ENCODE measurements at places on chromosomes 1 and 21.

DNA sequence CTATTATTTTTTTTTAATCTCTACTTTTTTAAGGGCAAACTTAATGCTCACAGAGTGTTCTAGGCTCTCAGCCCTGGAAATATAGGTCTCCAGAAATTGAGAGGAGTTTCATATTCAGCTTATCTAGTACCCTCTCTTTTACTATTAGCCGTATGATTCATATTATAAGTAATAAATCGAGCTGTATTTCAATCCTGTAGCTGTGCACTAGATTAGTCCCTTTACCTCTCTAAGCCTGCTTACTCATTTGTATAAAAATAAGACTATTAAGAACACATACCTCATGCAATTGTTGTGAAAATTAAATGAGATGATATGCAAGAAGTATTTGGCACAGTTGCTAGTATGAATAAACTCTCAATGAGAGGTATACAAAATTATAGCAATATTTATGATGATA, 128.2 kb upstream of the HOOK1 start:
- DNase-seq: no peak

- peak; percentile 81 for DNase-seq
Observed at GRCh38 chr1:39933956-39934941, 20.7 kb upstream of the MFSD2A start.

- DNase-seq: no peak
Observed at GRCh38 chr21:38993561-38993960, 187.8 kb downstream of the ETS2 start.

DNA sequence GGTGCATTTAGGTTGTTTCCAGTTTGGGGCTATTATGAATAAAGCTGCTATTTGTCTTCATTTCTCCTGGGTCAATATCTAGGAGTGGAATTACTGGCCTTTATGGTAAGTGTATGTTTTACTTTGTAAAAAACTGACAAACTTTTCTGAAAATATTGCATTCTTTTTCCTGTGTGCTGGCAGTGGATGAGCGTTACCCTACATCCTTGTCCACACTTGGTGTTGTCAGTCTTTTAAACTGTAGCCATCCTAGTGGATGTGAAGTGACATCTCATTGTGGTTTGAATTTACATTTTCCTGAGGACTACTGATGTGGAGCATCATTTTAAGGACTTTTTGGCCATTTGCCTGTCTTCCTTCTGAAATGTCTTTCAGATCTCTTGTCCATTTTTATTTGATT, 35.9 kb downstream of the TRPM2 start:
- DNase-seq: no peak

DNA sequence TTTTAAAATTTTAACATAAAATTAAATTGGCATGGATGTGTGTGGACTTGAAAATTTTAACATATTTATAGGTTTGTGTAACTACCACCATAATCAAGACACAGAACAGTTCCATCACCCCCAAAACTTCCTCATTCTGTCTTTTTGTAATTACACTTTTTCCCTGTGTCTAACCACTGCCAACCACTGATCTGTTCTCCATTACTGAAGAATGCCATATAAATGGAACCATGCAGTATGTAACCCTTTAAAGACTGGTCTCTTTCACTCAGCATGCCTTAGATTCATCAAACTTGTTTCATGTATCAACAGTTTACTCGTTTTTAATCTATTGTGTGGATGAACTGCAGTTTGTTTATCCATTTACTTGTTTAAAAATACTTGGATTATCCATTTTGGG, 13.0 kb upstream of the AHCYL1 start:
- no peak for DNase-seq

- DNase-seq: no peak
Observed at GRCh38 chr1:221856228-221857093, 114.6 kb upstream of the DUSP10 start.

DNA sequence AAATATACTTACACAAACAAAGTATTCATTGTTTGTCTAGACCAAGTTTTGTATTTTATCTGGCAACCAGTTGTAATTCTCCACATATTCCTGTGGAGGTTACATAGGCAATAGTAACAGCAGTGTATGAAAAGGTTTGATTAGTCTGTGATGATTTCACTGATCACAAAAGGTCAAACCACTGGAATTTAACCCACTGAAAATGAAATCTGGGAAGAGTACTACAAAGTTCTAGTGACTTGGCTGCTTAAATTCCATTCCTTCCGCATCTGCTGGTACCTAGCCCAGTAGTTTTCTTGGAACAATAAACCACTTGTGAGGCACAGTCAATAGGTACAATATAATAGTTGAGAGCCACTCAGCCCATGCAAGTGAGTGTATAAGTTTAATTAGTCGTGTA, 205.4 kb downstream of the NFIA start:
- DNase-seq: no peak

DNA sequence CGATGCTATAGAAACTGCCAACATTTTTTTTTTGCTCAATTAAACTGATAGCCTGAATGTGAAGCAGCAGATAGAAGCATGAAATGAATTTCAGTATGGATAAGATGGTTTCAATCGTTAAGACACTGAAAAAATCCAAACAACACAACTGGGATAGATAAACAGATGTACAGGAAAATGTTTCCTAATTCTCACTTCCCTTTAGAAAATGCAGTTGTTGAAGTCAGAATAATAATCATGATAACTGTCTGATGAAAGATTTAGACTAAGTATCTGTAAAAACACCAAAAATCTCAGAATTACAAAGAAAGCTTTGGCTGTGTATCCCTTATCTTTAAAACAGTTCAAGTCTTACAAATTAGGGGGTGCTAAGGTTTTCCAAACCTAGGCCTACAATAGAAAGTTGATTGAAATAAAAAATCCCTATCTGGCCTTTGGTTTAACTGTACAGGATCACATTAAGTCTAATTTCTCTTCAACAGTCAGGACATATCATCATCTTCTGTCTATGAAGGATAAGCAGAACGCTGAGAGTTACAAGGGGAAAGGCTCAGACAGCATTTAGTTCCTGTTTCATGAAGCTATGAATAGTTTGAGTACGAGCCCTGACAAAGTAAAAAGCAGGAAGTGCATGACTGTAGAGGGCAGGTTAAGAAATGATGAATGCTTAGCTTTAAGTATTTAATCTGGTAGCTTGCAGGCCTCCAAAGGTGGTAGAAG, 203.2 kb downstream of the APP start:
- DNase-seq: peak; percentile 81

- DNase-seq: no peak
Observed at GRCh38 chr1:225941187-225941941, at the start of gene LEFTY2. TSS of gene LEFTY2 (minus strand) at chr1:225941220. CDS start at chr1:225941140, 80 bp downstream.

DNA sequence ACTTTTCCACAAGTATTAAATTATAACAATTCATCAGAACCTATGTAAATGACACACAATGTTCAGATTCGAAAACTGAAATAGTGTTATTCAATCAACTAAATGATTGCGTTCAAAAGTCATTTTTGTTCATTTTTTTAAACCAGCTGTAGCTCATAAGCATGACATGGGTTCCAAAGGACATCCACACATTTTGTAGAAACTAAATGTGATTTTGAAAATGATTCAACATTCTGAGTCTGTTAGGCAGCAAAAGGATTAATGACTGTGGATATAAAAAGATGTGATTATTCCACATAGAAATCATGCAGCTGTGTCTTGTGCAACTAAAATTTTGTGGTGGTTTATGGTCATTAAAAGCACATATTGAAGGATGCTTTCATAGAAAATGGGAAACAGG, 204.5 kb downstream of the BRINP3 start:
- DNase-seq: no peak

GRCh38 chr1:85359874-85360721, 83.7 kb upstream of the BCL10 start:
- DNase-seq: no peak

DNA sequence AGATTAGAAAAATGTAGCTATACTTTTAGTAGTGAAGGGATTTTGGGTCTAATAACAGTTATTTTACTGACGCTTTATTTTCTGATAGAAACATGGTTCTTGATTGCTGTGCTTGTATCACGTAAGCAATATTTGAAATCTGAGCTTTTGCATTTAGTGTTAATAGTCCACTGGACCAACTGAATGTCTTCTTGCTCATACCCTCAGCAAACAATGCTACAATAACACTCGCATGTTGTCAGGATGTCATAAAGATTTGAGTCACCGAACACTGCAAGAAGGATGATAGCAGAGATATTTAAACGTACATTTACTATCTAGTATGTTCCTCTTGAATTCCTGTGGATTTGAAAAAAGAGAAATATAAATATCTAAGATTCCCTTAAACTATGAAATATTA, 7.5 kb downstream of the DYRK1A start:
- no peak for DNase-seq

DNA sequence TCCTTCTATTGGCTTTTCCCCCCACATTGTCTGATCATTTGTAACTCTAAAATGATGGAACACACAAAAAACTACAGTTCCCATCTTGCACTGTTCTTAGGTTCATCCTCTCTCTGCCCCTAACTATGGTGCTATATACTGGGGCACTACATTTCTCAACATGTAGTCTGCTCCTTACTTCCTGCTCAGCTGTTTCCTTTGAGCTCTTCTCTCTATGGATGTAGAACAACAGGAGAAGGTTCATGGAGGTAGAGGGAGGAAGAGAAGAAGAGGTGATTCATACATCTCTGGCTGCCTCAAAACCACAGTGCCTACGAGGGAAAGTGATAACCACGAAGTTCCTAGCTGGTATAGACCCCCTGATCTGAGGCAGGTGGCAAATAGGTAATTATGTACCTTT, 7.0 kb upstream of the C1orf146 start:
- DNase-seq: no peak

GRCh38 chr1:92973203-92973897, 12.1 kb upstream of the DIPK1A start:
- no peak for DNase-seq

DNA sequence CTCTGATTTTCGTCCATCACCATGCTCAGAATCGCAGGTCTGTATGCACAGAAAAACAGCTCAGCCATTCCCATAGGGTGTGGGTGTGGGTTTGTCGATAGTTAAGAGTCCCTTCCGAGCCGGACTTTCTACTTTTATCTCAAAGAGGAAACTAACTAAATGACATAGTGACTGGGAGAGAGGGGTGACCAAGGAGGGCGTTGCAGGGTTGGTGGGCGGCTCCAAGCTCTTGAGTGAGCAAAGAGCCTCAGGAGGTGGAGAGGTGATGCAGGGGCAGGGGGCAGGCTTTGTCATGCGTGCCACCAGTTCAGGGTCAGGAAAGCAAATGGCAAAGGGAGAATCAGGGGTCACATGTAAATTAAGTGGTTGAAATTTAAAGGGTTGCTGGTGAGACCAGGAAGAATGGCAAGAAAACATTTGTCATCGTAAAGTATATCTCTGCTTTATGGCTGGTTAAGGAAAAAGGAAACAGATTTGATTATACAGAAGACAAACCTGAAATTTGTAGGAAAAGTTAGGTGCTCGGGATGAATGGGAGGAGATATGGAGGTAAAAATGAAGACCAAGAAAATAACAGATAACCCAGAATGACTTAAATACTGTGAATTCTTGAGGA, 249.0 kb downstream of the SETD4 start:
- no peak for DNase-seq

GRCh38 chr1:61079296-61079897, 3.0 kb upstream of the NFIA start:
- no peak for DNase-seq

DNA sequence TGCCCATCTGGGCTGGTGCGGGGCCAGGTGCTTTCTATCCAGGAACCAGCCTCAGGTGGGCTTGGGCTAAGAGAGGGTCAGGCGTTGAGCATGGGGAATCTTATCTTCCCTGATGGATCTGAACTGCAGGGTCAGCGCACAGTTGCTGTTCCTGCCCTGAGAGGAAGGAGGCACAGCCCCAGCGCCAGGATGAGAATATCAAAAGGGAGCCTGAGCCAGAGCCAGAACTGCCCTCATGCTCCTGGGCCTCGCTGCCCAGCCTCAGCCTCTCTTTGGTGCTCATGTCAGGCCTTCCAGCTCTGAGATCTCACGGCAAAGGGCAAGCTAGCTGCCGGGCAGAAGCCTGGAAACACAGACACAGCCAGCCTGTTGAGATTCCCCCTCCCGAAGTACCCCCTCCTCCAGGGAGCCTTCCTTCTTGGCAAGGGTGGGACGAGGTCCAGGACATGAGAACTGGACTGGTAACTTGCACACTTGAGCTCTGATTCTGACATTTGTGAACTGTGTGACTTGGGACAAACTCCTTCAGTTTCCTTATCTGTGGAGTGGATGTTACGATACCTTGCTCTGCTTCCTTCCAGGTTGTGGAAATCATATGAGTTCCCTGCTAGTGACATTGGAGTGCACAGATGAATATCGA, 1.2 kb upstream of the LAD1 start:
- no peak for DNase-seq

DNA sequence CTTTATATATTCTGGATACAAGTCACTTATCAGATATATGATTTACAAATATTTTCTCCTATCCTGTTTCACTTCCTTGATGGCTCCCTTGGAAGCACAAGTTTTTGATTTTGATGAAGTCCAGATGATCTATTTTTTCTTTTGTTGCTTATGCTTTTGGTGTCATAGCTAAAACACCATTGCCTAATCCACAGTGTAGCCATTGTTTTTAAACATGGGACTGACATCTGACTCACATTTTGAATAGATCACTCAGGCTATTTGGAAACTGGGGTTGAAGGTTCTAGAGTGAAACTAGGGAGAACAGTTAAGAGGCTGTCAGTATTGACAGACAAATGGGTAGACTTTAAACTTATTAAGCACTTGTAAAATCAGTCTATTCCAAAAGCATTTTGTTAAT, 16.6 kb downstream of the AK4 start:
- DNase-seq: no peak

GRCh38 chr21:20419772-20420171, 578.4 kb upstream of the NCAM2 start:
- DNase-seq: no peak

DNA sequence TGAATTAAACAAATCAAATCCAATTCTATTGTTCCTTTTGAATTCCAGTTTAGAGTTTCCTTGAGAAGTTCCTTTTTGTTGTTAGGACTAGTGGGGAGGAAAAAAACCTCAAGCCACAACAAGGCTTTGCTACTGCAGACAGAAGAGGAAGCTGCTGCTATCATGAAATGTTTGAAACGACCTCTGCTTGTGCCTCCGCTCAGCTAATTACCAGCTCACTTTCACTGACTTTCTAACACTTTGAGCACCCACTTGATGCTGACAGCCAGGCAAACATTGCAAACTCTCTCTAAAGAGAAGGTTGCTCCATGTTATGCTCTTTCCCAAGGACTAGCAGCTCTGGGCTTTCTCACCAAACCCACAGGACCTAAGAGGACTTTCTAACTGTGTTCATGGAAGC, 203.9 kb upstream of the PROX1 start:
- no peak for DNase-seq

- peak; percentile 76 for DNase-seq
Observed at GRCh38 chr1:168637350-168637991, 61.1 kb downstream of the XCL1 start.
